ENCODE measurements at places on chromosomes 2 and 18.

DNA sequence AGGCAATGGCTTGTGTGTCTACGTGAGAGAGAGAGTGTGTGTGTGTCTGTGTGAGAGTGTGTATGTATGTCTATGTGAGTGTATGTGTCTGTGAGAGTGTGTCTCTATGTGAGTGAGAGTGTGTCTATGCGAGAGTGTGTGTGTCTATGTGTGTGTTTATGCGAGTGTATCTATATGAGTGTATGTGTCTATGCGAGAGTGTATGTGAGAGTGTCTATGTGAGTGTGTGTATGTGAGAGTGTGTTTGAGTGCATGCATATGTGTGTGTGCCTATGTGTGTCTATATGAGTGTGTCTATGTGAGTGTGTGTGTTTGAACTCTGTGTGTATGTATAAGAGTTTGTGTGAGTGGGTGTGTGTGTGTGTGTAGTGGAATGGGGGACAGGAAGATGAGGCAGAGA, 9.8 kb upstream of the GNLY start:
- DNase-seq = no peak

- DNase-seq = no peak
These were observed 26.7 kb upstream of the CD226 start for GRCh38 chr18:69974365-69974764.

DNA sequence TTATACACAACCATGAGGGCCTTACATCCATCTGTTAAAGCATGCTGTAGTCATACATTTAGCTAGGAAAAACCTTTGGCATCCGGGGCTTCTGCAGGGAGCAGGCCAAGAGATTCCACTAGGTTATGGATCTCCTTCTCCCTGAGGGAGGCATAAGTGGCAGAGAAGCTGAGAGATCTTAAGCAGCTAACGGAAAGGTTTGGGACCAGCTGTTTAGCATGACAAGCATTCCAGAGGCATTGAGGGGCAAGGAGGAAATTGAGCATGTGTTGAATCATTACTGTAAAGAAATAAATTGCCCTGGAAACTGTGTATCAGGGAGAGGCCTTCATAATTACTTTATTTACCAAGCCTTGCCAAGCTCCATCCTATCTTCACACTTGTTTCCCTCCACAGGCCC, 643.1 kb downstream of the CNTNAP5 start:
- DNase-seq = no peak

GRCh38 chr2:70044290-70045040, 42.8 kb upstream of the PCBP1 start:
- no peak for DNase-seq

GRCh38 chr2:37993143-37993542, 68.1 kb downstream of the RMDN2 start:
- no peak for DNase-seq

GRCh38 chr18:51692612-51693011, 495.1 kb upstream of the MEX3C start:
- DNase-seq = no peak

GRCh38 chr2:127592761-127593227, 53.2 kb upstream of the GPR17 start:
- DNase-seq = no peak

DNA sequence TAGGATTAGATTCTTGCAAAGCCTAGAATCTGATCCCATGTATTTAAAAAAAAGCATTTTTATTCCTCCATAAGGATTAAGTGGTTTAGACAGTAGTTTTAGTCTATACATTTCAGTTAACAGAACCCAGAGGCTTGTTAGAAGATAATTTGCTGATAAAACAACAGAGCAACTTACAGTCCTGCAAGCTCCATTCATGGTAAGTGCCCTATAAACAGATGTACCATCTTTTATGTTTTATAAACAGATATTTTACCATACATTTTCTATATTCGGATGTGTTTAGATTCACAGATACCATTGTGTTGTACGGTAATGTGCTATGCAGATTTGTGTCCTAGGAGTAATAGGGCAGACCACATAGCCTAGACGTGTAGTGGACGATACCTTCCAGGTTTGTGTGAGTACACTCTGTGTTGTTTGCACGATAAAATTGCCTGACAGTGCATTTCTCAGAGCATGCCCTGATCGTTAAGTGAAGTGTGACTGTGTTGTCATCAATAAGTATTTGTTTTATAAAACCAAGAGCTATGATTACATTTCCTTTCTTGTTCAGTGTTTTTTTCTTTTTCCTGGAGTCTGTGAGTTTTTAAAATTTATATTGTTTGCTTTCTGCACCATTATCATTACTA, 54.2 kb downstream of the CERS6 start:
- no peak for DNase-seq

DNA sequence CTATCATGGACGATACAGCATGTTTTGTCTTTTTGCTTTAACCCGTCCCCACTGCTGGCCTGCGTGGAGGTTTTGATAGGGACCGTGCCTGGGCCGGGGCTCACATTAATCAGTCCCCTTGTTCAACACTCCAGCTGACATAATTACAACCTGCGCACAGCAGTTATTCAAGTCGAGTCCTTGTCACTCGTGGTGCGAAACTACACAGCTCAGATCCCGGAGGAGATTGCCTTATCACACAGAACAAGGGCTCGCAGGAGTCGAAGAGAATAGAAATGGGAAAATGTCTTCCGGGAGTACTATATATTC, 304.4 kb downstream of the ZNF407 start:
- no peak for DNase-seq

- DNase-seq = no peak
These were observed 8.1 kb upstream of the TYMS start for GRCh38 chr18:649341-649740.

DNA sequence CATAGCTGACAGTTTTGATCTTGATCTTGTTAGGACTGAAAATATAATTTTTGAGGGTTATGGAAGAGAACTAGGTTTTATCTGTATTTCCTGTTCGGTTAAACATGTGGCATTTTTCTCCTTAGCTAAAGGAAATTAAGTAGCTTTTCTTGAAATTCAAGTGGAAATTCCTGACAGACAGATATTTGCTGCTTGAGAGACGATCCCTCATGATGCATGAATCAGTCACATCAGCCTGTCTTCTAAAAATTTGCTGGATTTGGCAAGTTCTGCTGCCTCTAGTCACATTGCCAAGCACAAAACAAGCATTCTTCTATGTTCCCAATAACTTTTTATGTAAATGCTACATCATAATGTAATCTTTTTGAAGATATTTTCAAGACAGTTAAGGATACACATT, 201.8 kb upstream of the ATP5MC3 start:
- DNase-seq = no peak

DNA sequence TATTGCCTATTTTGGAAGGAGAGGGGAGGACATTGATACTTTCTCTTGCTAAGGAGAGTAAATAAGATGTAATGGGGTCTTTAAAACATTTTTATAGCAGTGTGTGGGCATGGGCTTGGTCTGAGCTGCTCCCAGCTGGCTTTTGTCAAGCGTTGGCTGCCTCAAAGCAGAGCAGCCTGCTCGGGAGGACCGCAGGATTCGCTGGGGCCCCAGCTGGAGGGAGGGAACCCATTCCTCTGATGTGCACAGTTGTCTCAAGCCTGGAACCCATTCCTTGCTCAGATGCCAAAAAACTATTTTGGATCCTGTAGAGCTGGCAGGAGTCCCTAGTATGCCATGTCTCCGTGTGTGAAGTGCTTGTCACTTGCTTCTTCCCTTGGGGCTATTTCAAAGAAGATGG, 59.4 kb upstream of the RMDN2 start:
- no peak for DNase-seq

GRCh38 chr2:20534913-20535801, 88.3 kb downstream of the RHOB start:
- DNase-seq = no peak

GRCh38 chr2:84811839-84812431, 68.9 kb downstream of the TRABD2A start:
- DNase-seq = no peak

GRCh38 chr18:50661013-50661412, 101.1 kb downstream of the MAPK4 start:
- DNase-seq = no peak

DNA sequence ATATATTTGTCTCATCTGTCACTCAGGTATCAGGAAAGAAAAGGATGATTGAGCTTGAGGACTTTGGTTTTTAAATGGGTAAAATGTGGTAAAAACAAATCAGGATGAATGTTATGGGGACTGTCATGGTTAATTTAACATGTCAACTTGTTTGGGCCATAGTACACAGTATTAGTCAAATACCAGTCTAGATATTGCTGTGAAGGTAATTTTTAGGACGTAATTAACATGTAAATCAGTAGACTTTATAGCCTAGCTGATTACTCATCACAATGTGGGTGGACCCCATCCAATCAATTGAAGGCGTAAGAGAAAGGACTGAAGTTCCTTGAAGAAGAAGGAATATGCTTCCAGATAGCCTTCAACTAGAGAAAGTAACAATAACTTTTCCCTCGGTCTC, 275.7 kb upstream of the ZNF804A start:
- no peak for DNase-seq

- no peak for DNase-seq
These were observed 137.3 kb downstream of the DCDC2C start for GRCh38 chr2:3840611-3841155.

GRCh38 chr18:9731380-9731779, 23.3 kb downstream of the RAB31 start:
- DNase-seq = peak; percentile 72

GRCh38 chr2:237315170-237315828, 98.7 kb downstream of the COL6A3 start:
- no peak for DNase-seq

- DNase-seq = no peak
These were observed 166.0 kb upstream of the VWC2L start for GRCh38 chr2:214244847-214245246.

GRCh38 chr2:187924293-187924692, 367.4 kb upstream of the GULP1 start:
- DNase-seq = no peak

GRCh38 chr2:9074930-9075329, 71.4 kb upstream of the MBOAT2 start:
- no peak for DNase-seq

- DNase-seq = no peak
These were observed 64.2 kb upstream of the GREB1L start for GRCh38 chr18:21177822-21178221.

DNA sequence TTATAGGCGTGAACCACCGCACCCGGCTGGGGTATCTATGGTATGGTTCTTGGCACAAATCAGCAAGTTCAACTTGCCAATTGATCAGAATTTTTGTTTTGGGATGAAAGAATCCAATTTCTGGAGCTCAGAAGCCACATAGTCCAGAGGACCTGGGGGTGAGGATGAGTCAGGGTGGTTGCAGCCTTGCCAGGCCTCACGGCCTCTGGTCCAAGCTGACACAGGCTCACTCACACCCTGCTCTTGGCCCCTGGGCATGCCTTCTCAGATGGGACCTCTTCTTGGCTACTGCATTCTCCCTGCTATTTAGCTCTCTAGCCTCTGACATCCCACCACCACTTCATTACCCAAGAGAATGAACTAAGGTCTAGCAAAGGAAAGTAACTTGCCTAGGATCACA, 16.3 kb downstream of the CAPG start:
- no peak for DNase-seq

GRCh38 chr2:41927581-41928264, 120.1 kb upstream of the PKDCC start:
- DNase-seq = no peak

- no peak for DNase-seq
These were observed 29.9 kb upstream of the ZNG1B start for GRCh38 chr2:113407446-113408099.

GRCh38 chr2:28776471-28776870, 24.8 kb downstream of the PPP1CB start:
- DNase-seq = no peak

- DNase-seq = peak; percentile 13
These were observed 8.5 kb downstream of the HES6 start for GRCh38 chr2:238231251-238231793.

DNA sequence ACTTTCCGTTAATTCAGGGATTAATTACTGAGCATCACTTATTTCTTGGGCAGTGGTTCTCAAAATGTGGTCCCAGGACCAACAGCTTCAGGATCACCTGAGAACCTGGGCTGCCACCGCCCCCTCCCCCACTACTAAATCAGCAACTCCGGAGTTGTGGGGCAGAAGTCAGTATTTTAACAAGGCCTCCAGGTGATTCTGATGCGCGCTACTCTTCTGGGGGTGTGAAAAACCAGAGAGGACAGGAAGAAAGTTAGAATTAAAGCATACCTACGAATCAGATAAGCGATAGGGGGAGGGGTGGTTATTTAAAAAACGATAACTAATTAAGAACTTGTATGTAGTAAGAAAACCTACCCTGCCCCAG, 319 bp downstream of the ZSCAN30 start:
- DNase-seq = no peak

- no peak for DNase-seq
These were observed 538.2 kb downstream of the NYAP2 start for GRCh38 chr2:225937625-225938187.

GRCh38 chr2:204346906-204347305, 198.4 kb upstream of the PARD3B start:
- no peak for DNase-seq

GRCh38 chr18:66994790-66995189, 390.9 kb upstream of the CDH19 start:
- no peak for DNase-seq

GRCh38 chr2:241858206-241859016, at the start of gene PDCD1:
Gene PDCD1, minus strand, starts transcription at chr2:241858894. Its CDS starts 56 bp downstream, at chr2:241858838.
- no peak for DNase-seq

GRCh38 chr2:60104514-60105505, 448.6 kb downstream of the BCL11A start:
- no peak for DNase-seq

DNA sequence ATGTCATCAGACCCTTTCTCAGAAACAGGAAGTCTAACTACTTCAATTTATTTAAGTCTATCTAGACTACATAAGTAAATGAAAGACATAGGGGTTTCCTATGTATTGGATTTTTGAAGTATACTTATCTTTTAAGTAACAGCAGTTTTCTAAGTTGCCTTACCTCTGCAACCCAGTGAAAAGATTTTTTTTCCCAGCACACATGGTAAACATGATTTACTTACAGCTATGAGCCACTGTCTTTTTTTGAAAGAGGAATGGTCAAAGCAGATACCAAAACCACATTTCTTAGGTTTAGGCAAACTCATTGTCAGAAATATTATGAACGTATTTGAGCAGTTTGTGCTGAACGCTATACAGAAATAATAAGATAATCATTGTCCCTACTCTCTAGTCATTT, 78.7 kb upstream of the OTX1 start:
- DNase-seq = no peak

DNA sequence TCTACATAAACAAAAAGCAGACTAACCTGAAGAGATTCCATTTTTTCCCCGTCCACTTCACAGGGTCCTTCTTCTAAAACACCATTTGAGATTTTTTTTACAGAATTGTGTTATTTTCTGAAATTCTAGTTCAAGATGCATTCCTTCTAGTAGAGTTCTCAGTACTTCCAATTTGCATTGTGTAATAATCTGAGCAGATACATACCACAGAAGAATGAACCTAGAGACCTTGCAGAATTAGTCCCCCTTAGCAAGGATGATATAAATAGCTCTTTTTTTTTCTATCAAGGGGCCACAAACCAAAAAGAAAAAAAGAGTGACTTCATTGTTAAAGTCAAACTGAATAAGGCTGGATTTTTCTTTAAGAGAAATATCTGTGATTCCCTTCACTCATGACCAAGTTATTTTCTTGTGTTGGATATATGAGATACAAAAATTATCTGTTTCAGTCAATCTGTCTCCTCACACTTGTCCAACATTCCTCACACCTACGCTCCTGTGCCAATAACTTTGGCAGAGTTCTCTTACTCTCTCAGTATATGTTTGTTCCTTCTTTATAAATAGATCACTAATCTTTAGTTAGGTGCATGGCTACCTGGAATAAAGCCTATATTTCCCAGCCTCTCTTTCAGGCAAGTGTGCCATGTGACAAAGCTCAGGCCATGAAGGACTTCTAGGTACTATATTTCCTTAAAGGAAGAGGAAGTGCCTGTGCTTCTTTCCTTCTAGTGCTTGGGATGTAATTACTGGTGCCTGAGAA, 183.5 kb downstream of the ZNF385B start:
- DNase-seq = no peak
